DMS79 (cell line): ENCODE measurements at places on chromosomes 16 and 17.
A peak's percentile ranks its signal among the peaks of the same experiment; 100 is the strongest.

DNA sequence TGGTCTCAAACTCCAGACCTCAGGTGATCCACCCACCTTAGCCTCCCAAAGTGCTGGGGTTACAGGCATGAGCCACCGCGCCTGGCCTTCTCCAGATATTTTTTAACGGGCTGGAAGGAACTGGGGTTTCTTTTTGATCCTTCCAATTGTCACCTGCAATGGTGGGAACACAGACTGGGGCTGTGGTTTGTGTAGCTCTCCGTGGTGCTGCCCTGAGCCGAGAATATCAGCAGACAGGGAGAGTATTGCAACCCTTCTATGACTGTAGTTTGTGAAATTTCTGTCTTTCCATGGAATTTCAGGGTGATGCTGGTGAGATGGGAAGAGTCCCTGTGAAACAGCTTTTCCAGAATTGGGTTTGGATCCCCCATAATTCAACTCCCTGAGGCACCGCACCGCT lies 263.5 kb downstream of the ENGASE start:
- DNase-seq = no peak

- no peak for DNase-seq
Observed at GRCh38 chr17:15122857-15123256, 142.3 kb downstream of the PMP22 start.

DNA sequence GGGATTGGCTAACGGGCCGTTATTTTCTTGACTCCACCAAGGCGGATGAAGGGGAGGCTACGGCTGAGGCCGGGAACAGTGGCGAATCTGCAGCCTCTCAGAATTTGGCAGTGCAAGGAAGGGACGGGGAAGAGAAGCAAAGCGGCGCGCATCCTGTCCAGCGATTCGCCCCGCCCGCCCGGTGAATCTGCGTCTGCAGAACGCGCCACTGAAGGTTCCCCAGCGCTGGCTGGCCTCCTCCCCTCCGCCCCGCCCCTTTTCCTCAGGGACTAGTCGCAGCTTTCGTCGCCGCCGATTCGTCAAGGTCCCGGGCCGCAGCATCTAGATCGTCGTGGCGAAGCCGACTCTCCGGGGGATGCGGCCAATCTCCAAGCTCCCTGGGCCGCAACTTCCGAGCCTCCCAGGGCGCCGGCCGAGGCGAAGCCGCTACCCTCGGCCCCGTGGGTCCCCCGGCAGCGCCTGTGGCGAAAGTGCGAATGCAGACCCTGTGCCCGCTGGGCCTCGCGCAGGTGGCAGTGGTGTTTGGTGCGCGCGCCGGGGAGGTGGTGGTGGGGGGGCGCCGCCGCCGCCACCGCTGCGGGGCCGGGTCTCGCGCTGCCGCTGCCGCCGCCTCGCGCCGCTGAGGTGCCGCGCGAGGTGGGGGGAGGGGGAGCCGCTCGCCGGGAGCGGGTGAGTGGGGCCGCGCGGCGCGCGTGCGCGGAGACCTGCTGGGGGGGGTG lies at the start of gene SETD1A:
SETD1A (plus strand) TSS at position 299 of the 719 bp plus-strand sequence. CDS start 978 bp downstream, outside the sequence.
- peak; percentile 84 for DNase-seq

DNA sequence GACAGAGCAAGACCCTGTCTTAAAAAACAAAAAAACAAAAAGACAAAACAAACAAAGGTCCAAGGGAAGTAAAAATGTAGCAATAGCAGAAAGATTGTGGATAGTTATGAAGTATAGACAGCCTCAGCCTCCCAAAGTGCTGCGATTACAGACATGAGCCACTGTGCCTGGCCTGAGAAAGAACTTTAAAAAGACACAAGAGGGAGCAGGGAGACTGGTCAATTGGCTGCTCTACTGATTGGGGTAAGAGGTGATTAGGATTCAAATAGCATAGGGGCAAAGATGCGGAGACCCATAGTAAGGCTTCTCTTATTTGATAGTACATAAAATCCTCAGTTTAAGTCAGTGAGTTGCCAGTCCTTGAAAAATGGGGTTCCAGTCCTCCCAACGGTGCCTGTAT lies 518.2 kb upstream of the GOT2 start:
- DNase-seq = no peak

DNA sequence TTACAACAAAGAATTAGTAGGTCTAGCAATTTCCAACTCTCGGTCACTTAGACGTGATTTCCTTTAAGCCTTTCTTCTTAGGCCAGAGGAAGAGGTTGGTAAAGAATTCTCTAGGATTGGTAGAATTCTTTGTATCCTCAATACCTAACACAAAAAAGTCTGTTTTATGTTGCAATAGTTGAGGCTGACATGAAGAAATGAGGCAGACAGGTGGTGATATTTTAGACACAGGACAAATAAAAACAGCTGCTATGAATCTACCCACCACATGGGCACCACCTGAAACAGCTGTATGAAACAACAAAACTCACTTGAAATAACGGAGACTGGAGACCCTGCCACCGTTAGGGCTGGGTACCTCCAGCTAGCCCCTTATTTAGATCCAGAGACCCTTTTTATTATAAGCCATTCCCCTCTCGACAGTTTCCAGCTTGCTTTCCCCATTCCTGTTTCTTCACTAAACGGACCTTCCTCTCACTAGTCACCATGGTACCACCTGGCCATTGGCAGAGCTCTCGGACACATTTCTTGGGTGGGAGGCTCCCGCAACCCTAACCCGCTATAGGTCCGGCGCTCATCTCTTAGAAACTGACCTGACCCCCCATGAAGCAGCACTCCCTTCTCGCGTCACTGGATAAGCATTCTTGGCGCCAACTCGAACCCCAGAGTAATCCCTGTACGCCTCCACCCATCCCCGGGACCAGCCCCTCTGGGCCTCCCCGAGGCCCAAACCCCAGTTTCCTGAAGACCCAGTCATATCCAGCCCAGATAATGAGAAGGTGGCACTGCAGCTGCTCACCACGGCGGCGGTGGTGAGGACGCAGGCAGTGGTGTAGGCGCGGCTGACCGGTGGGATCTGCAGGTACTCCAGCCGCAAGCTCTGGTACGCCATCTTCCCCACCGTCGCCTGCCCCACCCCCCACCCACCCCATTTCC lies at the start of gene DERL2:
DERL2 (minus strand) TSS at position 909 of the 936 bp plus-strand sequence; CDS start at position 892, 17 bp downstream.
- no peak for DNase-seq

DNA sequence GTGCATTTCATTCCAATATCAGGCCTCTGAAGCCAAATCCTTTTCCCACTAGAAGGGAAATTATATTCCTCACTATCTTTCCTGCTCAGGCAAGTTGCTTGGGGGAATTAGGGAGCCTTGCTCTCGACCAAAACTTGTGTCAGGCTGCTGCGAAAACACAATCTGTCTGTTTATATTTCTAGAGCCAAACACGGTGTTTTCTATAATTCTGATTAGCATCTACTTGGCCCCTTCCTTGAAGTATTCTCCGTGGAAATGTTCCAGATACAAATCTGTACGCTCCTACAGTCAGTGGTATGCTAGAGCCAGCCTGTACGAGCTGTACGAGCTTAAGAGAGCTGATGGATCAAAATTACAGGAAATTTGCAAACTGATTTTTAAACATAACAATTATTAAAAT lies 299.3 kb upstream of the SALL1 start:
- no peak for DNase-seq

DNA sequence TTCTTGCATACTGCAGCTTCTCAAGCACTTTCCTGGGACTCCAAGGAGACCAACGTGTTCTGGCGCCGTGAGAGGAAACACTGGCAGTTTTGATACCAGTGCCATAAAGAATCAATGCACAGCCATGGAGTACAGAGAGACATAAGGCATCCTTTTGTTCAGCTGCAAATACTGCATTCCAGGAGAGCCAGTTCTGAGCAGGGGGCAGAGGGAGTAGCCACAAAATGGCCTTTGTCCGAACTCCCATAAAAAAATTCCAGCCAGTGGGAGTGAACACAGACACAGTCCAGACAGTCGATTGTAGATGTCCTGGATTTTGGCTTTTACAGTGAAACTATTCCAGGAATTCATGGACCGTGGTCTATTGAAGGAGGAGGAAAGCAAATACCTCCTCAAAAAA lies 36.2 kb upstream of the TEKT3 start:
- DNase-seq = no peak

DNA sequence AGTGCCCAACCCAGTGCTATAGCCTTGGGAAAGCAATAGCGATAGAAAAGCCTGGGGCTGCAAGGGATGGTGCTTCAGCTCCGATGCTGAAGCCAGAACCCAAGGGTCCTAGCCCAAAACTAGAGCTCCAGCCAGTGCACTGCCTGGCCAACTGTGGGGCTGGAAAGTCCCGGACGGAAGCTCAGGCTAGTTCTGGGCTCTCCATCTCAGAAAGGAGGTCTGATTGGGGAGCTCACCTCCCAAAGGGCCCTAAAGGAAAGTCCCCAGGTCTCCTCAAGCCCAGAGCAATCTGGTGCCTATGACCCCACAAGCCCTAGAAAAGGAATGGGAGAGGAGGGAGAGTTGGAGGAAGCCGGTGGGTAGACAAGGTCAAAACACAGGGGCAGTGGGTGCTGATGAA lies 2.0 kb upstream of the ABCC3 start:
- DNase-seq = no peak

DNA sequence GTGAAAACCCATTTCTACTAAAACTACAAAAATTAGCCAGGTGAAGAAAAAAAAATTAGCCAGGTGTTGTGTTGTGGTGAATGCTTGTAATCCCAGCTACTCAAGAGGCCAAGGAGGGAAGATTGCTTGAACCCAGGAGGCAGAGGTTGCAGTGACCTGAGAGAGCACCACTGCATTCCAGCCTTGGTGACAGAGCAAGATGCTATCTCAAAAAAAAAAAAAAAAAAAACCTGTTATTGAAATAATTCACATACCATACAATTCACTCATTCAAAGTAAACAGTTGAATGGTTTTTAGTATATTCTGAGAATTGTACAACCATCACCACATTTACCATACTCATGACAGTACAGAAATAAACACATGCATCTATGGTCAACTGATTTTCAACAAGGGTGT lies 31.0 kb downstream of the ZNRF1 start:
- no peak for DNase-seq

DNA sequence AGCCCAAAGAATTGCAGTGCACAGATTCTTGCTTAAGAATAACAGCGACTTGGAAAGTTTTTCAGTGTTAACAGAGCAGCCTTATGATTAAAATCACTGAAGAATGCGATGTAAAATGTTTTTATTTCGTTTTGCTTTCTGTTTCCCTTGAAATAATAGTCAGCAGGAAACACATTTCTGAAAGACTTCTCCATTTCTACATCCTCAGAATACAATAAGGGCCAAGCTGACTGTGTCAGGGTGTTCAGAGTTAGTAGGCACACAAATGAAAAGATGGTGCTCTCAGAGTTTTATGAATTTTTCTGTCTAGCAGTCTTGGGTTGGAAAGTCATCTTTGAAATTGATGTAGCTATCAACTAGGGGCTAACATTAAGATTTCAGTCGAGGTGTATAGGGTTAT lies 582.9 kb upstream of the RBFOX1 start:
- DNase-seq = no peak

DNA sequence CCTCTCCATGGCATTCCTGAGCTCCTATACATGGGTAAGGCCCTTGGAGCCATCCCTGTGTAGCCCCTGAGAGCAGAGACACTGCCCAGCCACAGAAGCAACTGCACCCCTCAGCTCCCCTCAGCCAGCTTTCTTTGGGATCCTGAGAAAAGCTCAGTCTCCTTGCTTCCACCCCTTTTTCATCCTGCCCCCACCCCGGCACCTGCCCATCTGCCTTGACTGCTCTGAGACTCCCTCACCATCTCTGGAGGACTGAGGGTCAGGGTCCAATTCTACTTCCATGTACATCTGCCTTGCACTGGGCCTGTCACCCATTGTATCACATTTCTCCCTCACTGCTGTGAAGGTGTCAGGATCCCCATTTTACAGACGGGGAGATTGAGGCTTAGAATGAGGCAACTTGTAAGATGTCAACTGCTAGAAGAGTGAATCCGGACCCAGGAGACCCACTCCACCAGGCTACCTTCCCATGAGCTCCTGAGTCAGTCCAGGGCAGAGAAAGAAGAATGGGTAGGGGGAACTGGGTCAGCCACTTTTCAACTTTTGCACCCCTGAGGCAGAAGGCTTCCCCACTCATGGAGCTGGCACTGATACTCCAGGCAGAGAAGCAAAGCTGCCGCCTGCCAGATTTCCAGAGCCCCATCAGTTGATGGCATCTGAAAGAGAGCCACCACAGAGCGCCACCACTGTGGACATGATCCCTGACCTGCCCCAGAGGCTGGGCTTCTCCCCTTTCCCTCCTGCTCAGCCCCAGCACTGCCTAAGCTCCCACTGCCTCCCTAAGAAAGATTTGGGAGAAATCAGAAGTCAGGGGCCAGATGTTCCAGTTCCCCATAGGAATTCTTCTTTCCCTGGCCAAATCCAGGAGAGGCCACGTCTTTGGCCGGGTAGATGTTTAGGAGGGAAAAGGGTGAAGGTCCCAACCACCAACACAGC lies 135.4 kb downstream of the TMEM132E start:
- DNase-seq = no peak

DNA sequence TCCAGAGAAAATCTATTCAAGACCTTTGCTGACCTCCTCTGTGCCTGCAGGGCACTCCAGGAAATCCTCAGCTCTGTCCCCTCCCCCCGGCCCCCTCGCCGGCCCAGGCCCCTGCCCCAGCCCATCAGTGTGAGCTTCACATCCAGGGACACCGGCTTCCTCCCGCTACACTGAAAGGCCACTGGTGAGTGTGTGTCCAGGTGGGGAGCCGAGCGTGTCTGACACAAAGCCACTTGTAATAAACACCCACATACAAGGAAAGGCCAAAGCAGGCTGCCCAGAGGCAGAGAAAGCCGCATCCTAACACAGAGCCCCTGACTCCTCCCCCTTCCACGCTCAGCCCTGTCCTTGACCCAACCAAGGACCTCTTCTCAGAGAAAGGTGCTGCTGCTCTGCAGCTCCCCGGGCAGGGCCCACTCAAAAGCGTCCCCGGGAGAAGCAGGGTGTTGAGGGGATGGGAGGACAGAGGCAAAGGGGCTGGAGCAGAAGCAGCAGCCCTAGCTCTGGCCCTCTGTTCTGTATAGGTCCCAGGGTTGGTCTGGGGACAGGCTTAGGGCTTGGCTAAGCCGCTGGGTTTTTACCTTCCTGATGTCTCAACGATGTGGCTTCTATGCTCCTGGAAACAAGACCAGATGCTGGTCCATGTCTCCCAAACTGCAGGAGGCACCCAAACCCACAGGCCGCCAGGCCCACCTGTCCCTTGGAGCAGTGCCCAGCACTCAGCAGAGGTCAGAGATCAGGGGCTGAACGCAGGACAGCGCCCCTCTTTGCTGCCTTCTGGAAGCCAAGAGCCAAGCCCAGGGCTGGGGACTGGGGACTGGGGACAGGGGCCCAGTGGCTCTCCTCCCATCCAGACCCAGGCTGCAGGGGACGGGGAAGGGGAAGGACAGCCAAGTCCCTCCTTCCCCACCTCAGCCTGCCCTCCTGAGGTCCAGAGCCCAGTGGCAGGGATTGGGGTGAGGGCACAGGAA lies 15.3 kb downstream of the MNT start:
- no peak for DNase-seq

- DNase-seq = no peak
Observed at GRCh38 chr16:56303066-56303715, 111.9 kb downstream of the GNAO1 start.

- no peak for DNase-seq
Observed at GRCh38 chr17:4150096-4150495, 7.1 kb downstream of the CYB5D2 start.

- peak; percentile 52 for DNase-seq
Observed at GRCh38 chr17:39225959-39226683, 376 bp upstream of the STAC2 start.
